ENCODE measurements at places on chromosomes 4 and X.

GRCh38 chrX:39676434-39676833, 421.3 kb downstream of the BCOR start:
- no peak for DNase-seq

DNA sequence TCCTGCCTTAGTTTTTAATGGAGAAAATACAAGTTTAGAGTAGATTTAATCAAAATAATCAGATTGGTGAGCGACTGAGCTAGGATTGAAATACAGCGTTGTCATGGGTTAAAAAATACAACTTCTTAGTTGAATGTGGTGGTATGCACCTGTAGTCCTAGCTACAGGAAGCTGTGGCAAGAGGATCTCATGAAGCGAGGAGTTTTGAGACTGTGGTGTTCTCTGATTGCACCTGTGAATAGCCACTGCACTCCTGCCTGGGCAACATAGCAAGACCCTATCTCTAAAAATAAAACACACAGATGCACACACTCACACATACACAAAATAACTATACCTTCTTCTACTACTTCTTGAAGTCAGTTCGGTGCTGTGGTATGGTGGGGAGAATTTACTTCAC, 19.8 kb upstream of the GBA3 start:
- DNase-seq, result no peak

- no peak for DNase-seq
Observed at GRCh38 chr4:170087163-170087700, 2.5 kb downstream of the AADAT start.

DNA sequence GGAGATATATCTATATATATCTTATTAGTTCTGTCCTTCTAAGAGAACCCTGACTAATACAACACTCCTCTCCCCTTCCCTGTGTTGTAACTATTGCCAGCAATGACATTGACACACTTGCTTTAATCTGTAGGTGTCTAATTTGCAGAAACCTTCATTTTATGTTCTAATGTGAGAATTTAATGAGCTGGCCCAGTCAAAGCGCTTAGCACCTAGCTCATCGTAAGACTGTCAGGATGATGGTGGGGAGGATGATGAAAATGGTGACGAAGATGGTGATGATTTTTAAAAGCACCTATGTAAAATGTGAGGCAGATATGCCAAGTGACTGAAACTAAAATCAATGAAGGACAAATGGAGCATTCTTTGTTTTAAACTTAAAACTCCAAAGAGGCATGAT, 183.8 kb downstream of the DHX15 start:
- no peak for DNase-seq

DNA sequence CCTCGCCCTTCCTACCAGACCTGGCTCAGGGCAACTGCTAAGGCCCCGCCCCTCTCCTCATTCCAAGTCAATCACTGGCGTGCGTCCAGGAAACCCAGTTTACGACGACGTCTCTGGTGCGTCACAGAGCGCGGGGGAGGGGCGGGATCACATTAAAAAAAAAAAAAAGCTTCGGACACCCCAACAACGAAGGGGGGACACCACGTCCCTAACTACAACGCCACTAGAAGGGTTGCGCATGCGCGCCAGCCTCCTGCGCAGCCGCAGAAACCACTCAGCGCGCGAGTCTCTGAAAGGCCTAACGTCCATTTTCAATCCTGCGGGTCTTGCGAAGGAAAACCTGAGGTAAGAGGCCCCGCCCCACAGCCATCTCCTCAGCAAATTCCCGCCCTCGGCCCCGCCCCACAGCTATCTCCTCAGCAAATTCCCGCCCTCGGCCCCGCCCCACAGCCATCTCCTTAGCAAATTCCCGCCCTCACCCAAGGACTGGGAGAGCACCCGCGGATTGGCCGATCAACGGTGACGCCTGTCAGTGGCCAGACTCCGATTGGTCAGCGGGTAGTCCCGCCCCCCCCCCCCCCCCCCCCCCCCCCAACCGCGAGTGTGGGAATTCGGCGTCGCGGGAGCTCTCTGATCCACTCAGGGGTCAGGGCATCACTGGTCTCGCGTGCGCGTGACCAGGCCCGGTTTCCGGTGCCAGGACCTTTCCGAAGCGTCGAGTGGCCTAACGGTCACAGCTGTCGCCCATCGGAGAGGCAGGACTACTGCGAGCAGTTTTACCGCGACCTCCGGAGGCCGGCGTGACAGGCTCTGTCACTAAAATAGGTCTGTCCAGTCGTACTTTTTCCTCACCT, at the start of gene SCML1:
SCML1 (plus strand) TSS at position 638 of the 854 bp plus-strand sequence. CDS start 6,694 bp downstream, outside the sequence.
- peak; percentile 74 for DNase-seq

- DNase-seq, result no peak
Observed at GRCh38 chr4:1991596-1992434, 17.0 kb downstream of the NELFA start.

GRCh38 chr4:141576585-141577110, 59.7 kb upstream of the IL15 start:
- DNase-seq, result no peak

DNA sequence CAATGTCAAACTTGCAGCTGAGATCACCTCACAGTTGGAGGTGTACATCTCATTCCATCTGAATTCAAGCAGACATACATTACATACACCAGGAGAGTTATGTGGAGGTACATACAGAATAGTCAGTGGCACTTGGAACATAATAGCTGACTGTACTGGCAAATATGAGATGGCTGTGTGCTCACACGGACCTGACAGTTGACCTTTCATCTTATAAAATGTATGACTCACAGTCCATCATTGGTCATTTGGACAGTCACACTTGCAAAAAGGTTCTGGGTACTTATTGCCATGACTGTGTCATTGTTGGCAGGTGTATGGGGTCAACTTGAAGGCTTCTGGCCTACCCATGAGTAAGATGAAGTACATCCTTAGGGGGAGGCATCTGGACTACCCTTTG, 88.6 kb upstream of the WDR1 start:
- no peak for DNase-seq

DNA sequence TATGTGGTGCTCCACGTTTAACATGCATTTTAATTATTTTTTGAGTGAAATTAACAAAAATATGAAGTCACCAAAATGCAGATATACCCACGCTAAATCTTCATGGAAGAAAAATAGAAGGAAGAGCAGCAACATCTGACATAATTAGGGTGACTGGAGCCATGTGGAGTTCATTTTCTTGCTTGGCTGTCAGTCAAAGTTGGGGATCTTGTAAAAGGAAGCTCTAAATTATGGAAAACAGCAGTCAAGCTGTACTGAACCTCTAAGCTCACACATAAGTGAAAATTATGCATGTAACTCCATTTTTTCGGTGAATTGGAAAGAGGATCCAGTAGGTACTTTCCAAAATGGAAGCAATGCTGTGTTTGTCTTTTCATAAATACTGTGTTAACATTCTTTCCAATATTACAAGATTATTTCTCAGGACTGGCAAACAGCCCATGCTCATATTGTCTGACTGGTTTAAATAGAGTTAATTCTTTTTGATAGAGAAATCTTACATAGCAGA, 9.7 kb upstream of the PDGFC start:
- DNase-seq, result no peak

DNA sequence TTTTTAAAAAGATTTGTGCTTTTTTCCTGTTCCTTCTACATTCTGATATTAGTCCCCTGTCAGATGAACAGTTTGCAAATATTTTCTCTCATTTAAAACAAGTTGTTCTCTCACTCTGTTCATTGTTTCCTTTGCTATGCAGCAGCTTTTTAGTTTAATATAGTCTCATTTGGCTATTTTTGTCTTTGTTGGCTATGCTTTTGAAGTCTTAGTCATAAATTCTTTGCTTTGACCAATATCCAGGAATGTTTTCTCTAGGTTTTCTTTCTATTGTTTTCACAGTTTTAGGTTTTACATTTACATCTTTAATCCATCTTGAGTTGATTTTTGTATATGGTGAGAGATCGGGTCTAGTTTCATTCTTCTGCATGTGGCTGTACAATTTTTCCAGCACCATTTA, 136.8 kb downstream of the TET2 start:
- no peak for DNase-seq

GRCh38 chrX:128464116-128464515, 411.9 kb upstream of the ACTRT1 start:
- DNase-seq, result no peak

GRCh38 chrX:25144043-25144940, 128.5 kb upstream of the ARX start:
- DNase-seq, result peak; percentile 7

DNA sequence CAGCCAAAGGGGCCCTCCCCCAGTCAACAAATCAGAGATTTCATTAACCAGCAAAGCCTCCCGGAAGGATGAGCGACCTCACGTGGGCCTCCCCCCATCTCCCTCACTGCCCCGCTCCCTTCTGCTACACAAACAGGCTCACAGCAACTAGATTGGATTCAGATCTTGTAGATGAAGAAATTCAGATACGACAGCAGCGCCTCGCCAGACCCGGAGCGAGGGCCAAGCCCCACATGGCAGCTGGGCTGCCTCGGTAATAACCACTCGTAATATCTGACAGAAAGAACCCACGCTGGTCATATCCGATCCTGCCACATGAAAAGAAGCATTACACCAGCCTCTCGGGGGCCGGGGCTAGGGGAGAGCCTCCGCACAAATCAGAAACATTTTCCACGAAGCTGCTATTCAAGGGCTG, 581.3 kb downstream of the BCOR start:
- DNase-seq, result no peak

- peak; percentile 12 for DNase-seq
Observed at GRCh38 chr4:121711263-121712000, 14.7 kb upstream of the ANXA5 start.

DNA sequence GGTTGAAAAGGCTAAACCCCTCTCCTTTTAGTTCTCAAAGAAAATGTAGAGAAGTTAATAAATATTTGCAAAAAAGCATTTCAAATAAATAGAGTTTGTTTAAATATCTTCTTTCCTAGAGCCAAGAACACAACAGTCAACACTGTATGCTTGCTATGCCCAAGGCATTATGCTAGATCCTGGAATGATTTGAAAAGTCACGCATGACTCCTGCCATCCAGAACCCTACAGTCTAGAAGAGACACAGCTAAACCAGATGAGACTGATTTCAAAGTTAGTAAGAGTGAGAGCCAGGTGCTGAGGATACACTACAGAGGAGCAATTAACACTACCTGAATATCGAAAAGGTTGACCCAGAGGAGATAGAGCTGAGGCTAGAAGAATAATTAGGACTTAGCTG, 205.8 kb downstream of the NWD2 start:
- DNase-seq, result no peak

DNA sequence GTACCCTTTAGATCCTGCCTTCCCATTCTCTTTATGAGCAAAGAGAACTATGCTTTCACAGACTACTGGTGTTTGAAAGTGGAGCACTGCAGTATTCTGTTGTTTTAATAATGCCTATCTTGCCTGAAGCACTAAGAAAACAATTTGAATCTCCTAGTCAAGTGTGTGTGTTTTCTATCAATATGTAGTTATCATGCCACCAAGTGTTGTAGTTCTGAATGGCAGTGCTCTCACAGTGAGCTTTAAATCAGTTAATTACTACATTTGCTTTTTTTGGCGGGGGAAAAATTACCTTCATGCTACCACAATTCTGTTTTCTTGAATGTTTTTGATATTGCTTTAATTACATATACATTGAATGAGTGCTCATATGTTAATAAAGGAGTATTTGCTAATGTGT, 143.6 kb upstream of the FAM47A start:
- DNase-seq, result no peak

DNA sequence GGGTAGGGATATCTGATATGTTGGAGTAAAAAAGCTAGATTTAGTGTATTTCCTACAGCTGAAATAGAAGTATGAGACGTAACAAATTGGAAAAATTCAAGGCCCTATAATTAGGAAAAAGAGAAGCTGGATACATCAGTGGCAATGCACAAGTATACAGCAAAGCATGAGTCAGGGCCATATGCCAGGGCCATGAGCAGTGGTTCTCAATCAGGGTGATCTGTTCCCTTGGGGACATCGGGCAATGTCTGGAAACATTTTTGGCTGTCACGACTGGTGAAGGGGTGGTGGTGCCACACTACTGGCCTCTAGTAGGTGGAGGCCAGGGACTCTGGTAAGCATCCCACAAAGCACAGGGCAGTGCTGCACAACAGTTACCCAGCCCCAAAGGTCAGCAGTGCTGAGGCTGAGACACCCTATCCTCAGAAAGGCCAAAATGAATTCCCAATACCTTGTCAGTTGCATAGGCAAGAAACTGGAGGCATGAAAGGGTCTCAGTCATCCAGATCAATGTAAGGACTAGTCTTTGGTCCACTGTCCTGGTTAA, 36.8 kb upstream of the NAP1L5 start:
- no peak for DNase-seq

DNA sequence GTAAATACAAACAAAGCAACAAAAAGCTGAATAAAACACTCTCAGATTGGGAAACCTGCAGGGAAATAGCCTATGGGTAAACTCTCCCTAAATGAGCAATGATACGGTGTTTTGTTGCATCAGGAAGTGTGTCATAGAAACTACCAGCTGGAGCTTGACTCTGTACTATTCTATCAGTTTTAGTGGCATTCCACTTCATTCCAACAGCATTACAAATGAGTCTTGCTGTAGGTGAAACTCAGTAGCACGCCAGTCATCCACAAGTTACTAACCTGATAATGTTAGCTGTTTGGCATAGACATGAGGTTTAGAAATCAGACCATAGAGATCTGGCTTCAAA, 24.9 kb downstream of the FGFBP1 start:
- no peak for DNase-seq

- DNase-seq, result no peak
Observed at GRCh38 chrX:15158350-15158735, 111.5 kb downstream of the ASB9 start.

DNA sequence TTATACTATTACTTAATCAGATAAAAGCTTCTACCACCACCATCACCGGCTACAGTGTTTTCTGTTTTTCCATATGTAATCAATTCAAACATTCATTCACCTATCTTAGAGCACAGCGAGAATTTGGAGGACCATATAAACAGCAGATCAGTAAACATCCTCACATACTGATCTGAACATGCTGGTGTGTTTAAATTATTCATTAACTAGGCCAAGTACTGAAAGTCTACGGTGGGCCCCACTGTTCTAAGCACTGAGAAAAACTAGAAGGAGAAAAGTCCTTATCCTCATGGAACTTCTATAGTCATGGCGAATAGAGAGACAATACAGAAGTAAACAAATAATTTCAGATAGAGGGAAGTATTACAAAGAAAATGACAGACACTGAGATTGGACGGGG, 176.6 kb downstream of the NR3C2 start:
- no peak for DNase-seq

DNA sequence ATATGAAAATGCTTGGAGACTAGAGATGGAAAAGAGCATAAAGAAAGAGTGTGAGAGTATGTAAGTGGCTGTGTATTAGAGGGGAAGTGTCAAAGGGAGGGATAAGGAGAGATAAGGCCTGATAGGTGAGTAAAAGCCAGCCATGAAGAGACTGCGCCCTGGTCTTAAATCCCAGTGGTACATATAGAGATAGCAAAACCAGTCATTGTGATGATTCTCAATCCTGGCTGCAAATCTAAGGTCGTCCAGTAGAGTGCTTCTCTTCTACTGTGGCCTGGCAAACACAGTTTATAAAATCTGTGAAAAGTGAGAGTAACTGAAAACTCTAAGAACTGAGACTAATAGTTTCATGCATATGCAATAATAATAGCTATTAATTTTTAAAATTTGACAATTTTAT, 86.9 kb downstream of the MAB21L2 start:
- no peak for DNase-seq

GRCh38 chr4:163350672-163351071, 7.0 kb downstream of the NPY5R start:
- no peak for DNase-seq

All from activated T-helper 9 cell treated with anti-CD3 and anti-CD28 coated beads, Interleukin-2, amount 50 U/mL, for 16 hours (primary cell).